MCF 10A (cell line): ENCODE measurements at places on chromosomes 5 and 9. TPM values are rescaled to one million over a fixed set of nuclear protein-coding genes. Genes with fewer than 3 reads are reported as not detected.

GRCh38 chr5:150627731-150628545 lies 12.5 kb upstream of the SYNPO start:
- no peak overlapping the region for H3K27ac ChIP-seq
- no peaks in the 10 kb centered on the region for H3K36me3 ChIP-seq
- no peaks in the 10 kb centered on the region for H3K27me3 ChIP-seq
- no peak for DNase-seq
- H3K4me3 ChIP-seq, result no peak overlapping the region

GRCh38 chr5:154176181-154176580 lies 14.4 kb upstream of the GALNT10 start:
- H3K27me3 ChIP-seq, result peaks cover 30% of the 10 kb centered on the region
- H3K36me3 ChIP-seq, result no peaks in the 10 kb centered on the region
- H3K27ac ChIP-seq, result no peak overlapping the region

DNA sequence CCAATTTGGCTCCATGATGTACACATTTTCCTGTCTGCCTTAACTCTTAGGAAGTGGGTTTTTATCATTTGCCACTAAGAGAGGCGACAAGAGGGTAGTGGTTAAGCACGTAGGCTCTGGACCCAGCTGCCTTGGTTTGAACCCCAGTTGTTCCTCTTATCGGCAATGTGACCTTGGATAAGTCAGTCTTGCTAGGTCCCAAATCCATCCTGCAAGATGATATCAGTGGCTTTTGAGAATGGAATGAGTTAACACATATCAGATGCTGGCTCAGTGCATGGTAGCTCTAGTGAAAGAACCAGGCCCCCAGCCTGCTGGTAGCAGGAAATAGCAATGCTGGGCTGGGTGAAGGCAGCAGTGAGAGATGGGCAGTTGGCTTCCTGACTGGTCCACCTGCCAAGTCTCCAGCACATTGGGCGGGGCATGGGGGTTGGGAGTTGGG lies 72.5 kb downstream of the STK10 start:
- peaks cover 29% of the 10 kb centered on the region for H3K36me3 ChIP-seq
- no peak overlapping the region for H3K4me3 ChIP-seq
- H3K27ac ChIP-seq, result no peak overlapping the region
- no peaks in the 10 kb centered on the region for H3K27me3 ChIP-seq
- no peak for DNase-seq
- H3K4me1 ChIP-seq, result peaks cover 20% of the 10 kb centered on the region

GRCh38 chr5:143083006-143083405 lies 312.8 kb downstream of the ARHGAP26 start:
- H3K36me3 ChIP-seq, result no peaks in the 10 kb centered on the region
- no peak overlapping the region for H3K4me3 ChIP-seq
- H3K27me3 ChIP-seq, result no peaks in the 10 kb centered on the region

- no peak for DNase-seq
- H3K4me1 ChIP-seq, result peaks cover 9% of the 10 kb centered on the region
- no peak overlapping the region for H3K27ac ChIP-seq
- H3K36me3 ChIP-seq, result no peaks in the 10 kb centered on the region
- no peak overlapping the region for H3K4me3 ChIP-seq
- no peaks in the 10 kb centered on the region for H3K27me3 ChIP-seq
Measured at GRCh38 chr9:129183495-129184218, 5.6 kb upstream of the IER5L start.

Gene BHMT2
- total RNA-seq, result not detected in 2 replicates

Gene DMRT3
- total RNA-seq, result not detected in 2 replicates
